Tibial artery (tissue), 4 donors: ENCODE measurements at places on chromosomes 16 and 17.

DNA sequence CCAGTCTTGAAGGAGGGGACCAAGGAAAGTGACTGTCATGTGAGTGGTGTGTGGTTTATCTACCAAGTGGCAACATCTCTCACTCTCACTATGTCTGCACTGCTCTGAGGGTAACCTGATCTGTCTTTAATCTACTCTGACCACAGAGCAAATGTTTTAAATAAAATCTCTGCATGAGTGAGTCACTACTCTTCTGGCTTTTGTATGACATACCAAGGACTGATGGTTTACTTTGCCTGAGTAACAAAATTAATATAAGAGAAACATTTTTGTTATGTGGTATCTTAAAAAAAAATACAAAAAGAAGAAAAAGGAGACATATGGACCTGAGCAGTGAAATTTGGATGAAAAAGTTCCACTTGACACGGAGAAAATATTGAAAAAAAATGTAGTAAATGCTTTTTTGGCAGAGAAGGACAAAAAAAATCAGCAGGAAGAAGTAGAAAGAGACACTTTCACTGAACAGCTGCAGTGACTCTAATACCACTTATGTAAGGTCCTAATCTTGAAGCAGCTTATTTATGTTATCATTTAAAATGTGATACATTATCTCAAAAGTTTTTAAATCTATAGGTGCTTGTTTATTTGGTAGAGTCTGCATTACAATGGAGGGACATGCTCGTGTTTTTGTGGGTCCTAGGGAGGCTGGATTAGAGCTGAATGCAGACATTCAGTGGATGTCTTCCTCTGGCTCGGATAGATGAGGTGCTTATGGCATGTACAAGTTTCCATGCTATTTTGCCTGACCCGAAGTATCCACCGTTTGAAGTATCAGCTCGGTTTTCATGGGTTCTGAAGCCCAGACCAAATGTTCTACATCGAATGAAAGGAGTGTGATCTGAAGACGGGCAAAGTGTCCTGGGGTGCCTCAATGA, 240.7 kb downstream of the MAP2K6 start:
- no peak for DNase-seq

- DNase-seq, result no peak
Observed at GRCh38 chr16:72397876-72398275, 225.9 kb upstream of the PMFBP1 start.

DNA sequence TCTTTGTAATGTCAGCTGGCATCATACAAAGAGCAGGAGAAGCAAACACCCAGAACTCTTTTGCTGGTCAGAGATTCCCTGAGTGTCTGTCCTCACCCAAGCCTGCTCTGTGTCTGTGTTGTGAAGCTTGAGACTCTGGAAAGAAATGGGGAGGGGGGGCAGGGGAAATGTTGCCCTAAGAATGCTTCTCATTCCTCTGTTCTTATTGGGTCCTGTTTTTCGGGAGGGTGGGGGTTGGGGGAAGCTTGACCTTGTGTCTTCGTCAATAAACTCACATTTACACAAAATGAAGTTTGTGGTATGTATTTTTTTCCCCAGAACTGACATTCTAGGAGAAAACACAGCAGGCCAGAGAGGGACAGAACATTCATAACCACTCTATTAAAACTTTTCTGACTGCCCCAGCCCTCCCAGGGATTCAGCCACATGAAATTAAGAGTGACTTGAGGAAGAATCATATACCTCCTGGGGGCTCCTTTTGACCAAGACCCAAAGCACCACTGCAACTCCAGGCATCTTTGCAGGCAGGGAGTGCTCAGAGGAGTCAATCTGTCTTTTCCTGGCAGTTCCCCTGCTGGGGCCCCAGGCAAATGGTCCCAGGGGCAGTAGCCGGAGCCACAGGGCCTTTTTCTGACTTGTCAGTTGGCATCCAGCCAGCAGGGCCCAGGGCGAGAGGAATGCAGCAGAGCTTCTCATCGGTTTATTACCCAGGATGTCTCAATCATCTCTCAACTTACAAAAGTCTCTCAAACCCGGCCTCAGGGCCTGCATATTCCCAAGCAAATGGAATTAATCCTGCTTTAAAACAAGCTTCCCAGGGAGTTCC, 5.1 kb upstream of the RASL10B start:
- peak; percentile 68 for DNase-seq

- peak; percentile 71 for DNase-seq
Observed at GRCh38 chr16:4660454-4661007, 32.8 kb upstream of the NUDT16L1 start.

GRCh38 chr16:81745704-81746558, 33.2 kb upstream of the PLCG2 start:
- peak; percentile 71 for DNase-seq

GRCh38 chr16:30027588-30028437, 3.3 kb downstream of the TLCD3B start:
- DNase-seq, result no peak

- no peak for DNase-seq
Observed at GRCh38 chr16:924063-924462, 46.7 kb downstream of the LMF1 start.

- no peak for DNase-seq
Observed at GRCh38 chr16:28279006-28279405, 13.3 kb upstream of the SBK1 start.

DNA sequence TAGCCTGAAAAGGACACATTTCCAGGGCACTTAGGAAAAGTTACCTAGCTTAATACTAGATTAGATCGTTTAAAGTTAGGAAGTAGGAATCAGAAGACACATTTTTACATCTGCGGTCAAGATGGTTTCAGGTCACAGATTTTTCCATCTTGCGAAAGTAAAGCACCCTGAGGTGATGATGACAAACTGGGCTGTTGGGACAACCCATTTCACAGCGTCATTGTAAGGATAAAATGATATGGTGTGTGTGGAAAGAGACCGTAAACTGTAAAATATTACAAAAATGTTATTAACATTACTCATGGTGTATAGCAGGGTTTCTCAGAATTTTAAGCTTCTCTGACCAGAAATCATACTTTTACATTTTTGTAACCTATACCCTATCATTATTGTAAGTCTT, 10.1 kb upstream of the MAP2K6 start:
- DNase-seq, result no peak

DNA sequence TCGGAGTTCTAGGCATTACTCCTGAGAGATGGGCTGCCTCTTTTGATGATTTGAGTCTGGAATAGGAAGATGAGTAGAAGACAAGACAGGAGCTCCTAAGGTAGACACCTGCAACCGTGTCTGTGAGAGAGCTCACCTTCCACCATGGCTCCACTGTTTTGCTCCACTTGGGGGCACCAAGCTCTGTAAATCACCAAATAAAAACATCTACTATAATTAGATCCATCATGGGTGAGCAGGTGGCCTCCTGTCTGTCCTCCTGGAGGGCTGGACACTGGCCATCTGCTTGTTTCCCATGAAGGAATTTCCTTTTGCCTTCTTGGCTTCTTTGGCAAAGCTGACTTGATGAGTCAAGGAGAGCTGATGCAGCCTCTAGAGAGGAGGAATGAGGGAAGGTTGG, 179.0 kb downstream of the HAPSTR1 start:
- no peak for DNase-seq

DNA sequence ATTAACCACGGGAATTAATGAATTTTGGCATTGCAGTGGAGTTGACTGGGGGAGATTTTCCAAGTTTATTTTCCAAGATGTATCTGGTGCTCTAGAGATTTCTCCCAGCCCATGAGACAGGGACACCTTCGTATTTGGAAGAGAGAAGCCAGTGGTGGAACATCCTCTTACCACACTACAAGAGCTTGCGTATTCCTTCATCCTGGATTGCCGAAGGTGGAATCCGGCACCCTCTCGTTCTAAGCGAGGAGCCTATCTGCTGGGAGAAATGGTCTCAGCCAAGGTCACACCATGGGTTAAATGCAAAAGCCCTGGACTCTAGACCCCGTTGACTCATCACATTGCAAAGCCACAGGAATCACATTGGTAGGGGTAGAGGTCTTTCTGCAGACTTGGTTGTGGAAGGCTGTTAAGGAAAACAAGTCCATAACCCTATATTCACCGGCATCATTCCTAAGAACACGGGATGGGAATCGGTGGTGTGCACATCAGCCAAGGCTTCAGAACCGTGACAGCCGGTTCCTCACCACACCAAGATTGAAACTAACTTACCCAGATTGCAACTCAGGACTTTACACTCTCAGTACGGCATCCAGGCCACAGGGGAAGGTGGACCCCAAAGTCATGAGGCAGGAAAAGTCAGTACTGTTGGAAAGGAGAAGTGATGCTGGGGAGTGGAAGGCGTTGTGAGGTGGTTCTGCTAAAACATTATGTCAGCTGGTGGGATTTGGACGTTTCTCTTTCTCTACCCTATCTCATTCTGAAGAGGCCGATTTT, 259.8 kb downstream of the CPPED1 start:
- no peak for DNase-seq

DNA sequence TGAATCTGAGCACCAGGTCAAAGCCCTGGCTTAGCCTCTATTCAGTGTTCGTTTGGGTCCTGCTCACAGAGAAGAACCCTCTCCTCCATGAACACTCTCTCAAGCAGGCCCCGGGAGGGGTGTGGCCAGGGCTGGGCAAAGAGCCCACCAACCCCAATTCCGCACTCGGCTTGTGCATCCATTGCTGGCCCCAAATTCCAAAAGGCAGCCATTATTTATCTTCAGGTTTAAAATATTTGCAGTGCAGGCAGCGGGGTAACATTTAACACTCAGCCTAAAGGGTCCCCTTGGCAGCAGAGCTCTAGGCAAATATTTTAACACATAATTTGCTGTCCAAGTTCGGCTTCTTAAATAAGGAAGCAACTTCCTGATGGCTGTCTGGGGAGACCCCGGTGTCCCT, 115.7 kb downstream of the ZNF423 start:
- no peak for DNase-seq

GRCh38 chr17:67107171-67107570, 62.8 kb downstream of the CACNG1 start:
- DNase-seq, result no peak

DNA sequence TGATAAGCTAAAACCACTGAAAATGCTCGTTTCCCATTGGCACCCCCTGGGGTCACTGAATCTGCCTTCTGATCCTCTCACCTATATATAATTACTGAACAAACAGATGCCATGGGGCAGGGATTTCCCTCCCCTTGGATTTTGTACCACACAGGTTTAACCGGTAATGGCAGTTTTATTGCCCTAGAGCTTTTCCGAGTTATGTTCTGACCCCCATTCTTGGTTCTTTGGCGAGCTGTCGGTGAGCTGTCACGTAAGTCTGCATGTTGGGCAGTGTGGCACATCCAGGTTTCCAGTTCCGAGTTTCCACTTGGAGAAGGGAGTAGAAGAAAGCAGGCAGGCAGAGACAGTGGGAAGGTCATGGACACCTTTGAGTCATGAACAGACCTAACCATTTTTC, 7.1 kb downstream of the TMEM97 start:
- no peak for DNase-seq

GRCh38 chr16:56667581-56668571, at the start of gene MT1G:
TSS of gene MT1G (minus strand) at chr16:56668065. CDS start at chr16:56667993, 72 bp downstream.
- no peak for DNase-seq

GRCh38 chr17:8843344-8843743, 24.1 kb downstream of the PIK3R6 start:
- DNase-seq, result no peak

- no peak for DNase-seq
Observed at GRCh38 chr17:2901582-2901981, 105.3 kb downstream of the RAP1GAP2 start.

- no peak for DNase-seq
Observed at GRCh38 chr17:78873519-78874340, 29.3 kb downstream of the CEP295NL start.

DNA sequence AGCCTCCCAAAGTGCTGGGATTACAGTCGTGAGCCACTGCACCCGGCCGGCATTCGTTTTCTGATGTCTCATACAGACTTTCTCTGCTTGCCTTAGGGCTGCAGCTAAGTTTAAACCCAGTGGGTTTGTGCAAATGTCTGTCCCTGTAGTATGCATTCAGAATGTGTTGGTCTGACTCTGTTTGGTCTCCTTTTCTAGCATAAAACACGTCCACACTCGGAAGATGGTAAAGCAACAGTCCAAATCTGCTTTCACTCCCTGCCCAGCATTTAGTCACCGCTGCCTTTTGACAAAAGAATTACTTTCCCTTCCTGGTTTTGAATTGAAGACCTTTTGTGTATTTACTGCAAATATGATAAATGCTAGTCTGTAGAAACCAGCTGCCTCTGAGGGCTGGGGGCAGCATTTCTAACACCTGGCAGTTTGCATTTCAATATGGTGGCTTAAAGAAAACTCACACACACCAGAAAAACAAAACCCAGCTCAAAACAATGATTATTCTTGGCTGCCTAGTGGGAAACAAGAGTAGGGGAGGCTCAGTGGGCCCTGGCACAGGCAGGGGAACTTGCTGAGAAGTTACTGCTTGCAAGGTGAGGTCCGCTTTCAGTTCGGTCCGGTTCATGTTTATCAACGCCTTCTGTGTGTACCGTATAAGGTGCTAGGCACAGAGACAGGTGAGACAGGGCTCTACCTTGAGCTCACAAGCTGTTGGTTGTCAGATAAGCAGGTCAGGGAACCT, 56.9 kb downstream of the MSI2 start:
- no peak for DNase-seq

DNA sequence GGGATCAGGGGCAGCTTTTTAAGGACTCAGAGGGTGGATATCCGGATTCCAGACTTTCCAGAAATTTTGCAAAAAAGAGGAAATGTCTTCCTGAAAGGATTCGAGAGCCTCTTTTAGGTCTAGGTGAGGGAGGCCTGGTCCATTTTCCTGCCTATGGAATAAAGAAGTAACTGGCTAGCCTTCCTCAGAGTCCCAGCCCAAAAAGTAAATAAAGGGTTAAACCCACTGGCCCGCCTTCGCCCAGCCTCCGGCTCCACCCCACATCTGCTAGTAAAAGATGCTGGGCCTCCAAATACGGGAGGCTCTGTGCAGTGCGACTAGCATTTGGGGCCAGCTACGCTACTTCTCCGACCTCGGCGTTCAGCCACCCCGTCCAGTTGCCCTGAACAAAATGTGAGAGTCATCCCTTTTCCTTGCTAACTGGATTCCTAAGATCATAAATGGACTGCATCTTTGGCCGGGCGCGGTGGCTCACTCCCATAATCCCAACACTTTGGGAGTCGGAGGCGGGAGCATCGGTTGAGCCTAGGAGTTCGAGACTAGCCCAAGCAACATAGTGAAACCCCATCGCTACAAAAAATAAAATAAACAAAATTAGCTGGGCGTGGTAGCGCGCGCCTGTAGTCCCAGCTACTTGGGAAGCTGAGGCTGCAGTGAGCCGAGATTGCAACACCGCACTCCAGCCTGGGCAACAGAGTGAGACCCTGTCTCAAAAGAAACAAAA, 824 bp upstream of the MPP2 start:
- DNase-seq, result peak; percentile 77

GRCh38 chr17:42019509-42020404, at the start of gene NKIRAS2:
TSS of gene NKIRAS2 (plus strand) at chr17:42020090. CDS start at chr17:42021578, 1,488 bp downstream.
- peak; percentile 94 for DNase-seq

GRCh38 chr16:1746693-1747195, 24.6 kb downstream of the NME3 start:
- no peak for DNase-seq

DNA sequence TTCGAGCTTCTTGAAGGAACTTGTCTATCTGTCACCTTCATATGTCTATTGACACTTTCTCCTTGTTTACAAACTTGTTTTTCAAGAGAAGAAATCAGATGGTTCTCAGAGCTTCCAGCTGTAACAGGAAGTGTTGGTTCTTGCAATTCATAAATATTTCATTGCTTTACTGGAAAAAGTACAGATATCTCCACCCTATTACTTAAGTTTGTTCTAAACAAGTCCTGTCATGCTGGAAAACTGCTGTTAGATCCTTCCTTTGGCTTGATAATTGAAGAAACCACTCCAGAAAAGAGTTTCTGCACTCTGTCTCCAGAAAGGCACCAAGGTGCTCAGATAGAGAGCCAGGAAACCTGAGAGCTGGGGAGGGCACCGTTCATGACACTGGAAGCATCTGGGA, 181.6 kb downstream of the DNAH9 start:
- no peak for DNase-seq

- DNase-seq, result peak; percentile 41
Observed at GRCh38 chr17:17109907-17110306, 67.7 kb downstream of the MPRIP start.
